Omental fat pad (tissue), 4 donors: ENCODE measurements at places on chromosomes 2 and 18. TPM values are rescaled to one million over a fixed set of nuclear protein-coding genes. Genes with fewer than 3 reads are reported as not detected.

- no peak for DNase-seq
Measured at GRCh38 chr2:181658444-181658843, 1.5 kb upstream of the CERKL start.

GRCh38 chr2:191724015-191724414 is 46.1 kb downstream of the NABP1 start:
- no peak for DNase-seq

DNA sequence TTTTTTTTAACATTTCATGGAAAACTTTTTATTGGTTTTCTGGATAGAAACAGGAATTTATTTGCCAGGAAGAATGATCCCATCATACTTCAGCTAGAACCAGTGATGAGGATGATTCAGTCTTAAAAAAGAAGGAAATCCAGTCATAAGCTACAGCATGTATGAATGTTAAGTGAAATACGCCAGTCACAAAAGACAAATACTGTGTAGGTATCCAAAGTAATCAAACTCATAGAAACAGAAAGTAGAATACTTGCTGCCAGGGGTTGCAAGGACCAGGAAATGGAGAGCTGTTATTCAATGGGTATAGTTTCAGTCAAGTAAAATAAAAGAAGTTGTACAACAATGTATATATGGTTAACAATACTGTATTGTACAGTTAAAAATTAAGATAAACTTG is 21.3 kb downstream of the PSME4 start:
- no peak for DNase-seq

GRCh38 chr2:218570850-218571249 is 2.2 kb downstream of the CNOT9 start:
- DNase-seq = no peak

IER3IP1 gene
- total RNA-seq = 11.5 TPM

C2orf15 gene
- 0.69 TPM for total RNA-seq

REG3A gene
- not detected for total RNA-seq

COLEC11 gene
- 3.6 TPM for total RNA-seq

DNPEP gene
- total RNA-seq = 97.4 TPM

BOLL gene
- not detected for total RNA-seq

TPO gene
- 27.1 TPM for total RNA-seq

IHH gene
- total RNA-seq = not detected

SERPINB10 gene
- total RNA-seq = 1.7 TPM
